ENCODE measurements at places on chromosomes 7 and 10.

GRCh38 chr7:92657391-92657790 lies 67.2 kb upstream of the FAM133B start:
- DNase-seq: no peak

DNA sequence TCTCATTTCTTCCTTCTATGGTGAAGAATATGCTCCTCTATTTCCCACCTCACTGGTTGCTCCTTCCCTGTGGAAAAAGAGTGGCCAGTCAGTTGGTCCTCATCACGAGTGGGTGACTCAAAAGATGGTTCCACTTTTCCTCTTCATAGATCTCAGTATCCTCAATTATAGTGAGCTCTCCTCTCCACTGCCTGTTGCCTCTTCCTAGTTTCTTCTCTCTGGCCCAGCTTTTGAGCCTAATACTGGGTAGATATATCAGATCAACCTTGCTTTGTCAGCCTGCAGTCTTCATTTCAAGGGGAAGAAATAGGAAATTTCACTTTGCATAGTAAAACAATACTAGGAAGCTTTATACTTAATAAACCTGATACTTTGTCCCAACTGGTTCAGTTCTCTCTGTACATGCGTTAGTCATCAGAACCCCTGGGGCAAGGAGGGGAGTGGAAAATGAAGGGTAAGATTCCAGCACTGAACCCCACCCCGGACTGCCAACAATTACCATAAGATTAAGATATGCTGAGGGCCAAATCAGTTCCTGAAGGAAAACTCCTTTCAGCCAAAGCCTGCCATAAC lies 15.5 kb upstream of the WNT16 start:
- no peak for DNase-seq

DNA sequence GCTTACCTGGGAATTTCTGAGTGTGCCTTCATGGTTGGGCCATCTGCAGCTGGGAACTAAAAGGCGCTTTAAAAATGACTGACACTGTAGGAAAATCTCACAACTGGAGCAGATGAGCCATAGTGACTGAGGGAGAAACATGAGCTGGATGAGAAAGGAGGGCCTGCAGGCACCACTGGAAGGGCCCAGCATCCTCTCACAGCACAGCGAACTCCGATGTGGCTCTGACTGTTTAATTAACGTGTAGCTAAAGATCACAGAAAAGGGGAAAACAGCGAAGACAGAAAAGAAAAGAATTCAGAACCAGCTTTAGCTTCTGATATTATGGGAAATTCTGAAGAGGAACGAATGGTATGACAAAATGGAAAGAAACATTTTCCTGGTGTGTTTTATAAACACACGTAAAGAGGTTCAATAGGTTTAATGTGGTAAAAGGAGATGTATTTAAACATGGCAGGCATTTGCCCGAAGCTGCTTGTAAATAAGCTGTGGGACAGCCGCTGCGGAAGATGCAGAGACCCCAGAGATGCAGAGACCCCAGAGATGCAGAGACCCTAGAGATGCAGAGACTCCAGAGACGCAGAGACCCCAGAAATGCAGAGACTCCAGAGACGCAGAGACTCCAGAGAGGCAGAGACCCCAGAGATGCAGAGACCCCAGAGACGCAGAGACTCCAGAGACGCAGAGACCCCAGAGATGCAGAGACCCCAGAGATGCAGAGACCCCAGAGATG lies 534.3 kb downstream of the PTPRN2 start:
- DNase-seq: no peak

DNA sequence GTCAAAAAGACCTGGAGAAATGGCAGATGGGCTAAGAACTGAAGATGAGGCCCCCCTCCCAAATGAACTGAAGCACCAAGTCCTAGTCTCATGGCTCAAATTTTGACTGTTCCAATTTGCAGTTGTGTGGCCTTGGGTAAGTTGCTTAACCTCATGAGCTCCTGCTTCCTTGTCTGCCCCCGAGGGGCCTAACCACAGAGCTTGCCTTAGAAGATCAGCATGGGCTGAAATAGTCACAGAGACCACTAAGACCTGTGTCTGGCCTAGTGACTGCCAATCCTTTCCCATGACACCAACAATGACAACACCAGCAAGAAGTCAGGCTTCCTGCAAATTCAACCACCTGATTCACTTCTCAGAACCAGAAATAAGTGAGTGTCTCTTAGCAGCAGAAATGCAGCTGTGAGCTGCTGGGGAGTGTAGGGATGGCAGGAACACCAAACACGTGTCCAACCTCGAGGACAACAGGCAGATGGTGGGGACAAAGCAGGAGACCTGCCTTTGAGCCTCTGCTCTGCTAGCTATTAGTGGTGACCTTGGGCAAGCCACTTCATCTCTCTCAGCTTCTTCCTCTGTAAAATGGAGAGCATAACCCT lies 23.7 kb downstream of the CRHR2 start:
- DNase-seq: no peak

DNA sequence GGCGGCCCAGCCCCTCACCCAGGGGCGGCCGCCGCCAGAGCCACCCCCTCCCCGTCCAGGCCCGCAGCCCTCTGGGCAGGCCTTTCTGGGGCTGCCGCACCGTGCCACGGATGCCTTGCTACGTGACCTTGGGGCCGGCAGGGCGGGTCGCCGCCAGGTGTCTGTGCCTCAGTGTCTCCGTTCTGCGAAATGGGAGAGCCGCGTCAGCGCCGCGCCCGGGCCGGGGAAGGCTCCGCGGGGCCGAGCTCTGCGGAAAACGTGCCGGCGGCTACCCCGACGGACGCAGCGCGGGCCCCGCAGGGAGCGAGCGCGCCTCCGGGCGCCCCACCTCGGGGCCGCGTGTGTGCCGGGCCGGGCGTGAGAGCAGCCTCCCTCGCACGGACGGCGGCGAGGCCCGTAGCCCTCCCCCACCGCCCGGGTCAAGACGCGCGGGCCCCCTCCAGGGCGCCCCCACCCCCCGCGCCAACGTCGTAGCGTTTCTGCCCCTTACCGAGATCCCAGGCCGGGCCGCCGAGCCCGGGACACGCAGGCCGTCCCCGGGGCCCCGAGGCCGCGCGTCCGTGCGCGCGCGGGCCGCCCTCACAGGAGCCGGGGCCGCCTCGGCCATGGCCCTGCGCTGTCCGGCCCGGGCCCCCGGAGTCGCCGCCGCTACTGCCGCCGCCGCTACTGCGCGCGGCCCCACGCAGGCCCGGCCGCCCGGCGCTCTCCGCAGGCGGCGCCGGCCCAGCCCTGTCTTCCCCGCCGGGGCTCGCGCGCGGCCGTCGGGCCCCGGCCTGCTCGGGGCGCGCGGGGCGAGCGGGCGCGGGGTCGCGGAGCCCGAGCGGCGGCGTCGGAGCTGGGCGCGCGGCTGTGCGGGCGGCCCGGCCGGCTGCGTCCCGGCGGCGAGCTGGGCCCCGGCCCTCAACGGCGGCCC lies 1.1 kb downstream of the ZNF777 start:
- DNase-seq: no peak

Data from stimulated activated CD4-positive, alpha-beta T cell treated with anti-CD3 and anti-CD28 coated beads, TNF-alpha, amount 100 ng/mL, for 1 hour (primary cell).